Left renal pelvis (tissue), 4 donors: ENCODE measurements at places on chromosomes 16 and 17.

DNA sequence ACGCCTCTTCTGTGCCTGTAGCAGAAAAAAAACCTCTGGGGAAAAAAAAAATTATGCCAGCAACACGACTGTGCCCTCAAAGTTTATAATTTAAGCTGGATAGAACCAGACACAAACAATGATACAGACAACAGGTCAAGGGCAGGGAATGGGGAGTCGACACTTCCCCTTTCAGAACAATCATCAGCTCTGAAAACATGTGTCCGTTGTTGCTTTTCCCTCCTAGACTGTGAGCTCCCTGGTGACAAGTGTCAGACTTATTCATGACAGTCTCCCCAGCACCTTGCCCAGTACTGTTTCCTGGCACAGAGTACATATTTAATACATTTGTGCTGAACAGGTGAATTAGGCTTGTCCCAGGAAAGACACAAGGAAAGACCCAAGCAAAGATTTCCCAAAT, 178.3 kb downstream of the SOX9 start:
- no peak for DNase-seq

DNA sequence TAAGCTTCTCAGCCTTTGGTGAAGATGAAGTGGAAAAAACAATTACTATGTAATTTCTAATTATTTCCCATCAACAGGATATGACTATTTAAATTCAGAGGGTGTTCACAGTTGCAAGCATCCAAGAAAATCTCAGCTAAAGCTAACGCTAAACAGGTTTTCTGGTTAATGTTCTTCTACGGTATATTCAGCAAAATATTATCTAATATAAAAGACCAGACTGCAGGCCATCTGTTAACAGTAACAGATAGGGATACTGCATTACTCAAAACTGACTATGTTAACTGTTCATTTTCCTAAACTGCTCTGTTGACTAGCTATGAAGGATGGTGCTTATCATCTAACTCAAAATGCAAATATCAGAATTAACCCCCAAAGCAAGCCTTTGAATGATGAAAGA, 32.8 kb downstream of the GLG1 start:
- DNase-seq: no peak

DNA sequence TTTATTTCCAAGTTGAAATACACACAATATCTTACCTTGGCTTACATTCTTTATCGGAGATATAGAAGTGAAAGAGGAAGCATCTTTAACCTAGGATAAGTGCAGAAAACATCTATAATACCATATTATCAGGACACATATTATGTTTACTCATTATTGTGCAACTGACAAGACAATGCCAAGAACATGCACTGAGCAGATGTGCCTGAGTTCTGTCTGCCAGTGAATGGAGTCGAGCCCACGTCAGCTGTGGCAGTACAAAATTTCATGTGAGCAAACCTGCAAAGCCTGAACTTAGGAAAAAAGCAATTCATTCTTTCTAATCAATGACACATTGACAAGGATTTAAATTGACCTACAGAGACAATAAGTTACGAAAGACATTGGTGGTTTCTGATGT, 154.4 kb downstream of the AXIN2 start:
- DNase-seq: no peak

GRCh38 chr17:59914274-59914854, 21.4 kb downstream of the RPS6KB1 start:
- DNase-seq: no peak

GRCh38 chr17:42424991-42425610, 2.0 kb upstream of the CAVIN1 start:
- no peak for DNase-seq

GRCh38 chr16:9964426-9964825, 217.8 kb downstream of the GRIN2A start:
- DNase-seq: no peak
